ENCODE measurements at places on chromosomes 11 and 22. TPM values are rescaled to one million over a fixed set of nuclear protein-coding genes. Genes with fewer than 3 reads are reported as not detected.
A peak's percentile ranks its signal among the peaks of the same experiment; 100 is the strongest.

The EFCAB6 gene
- 0.41 TPM for polyA plus RNA-seq

The TMPRSS4 gene
- polyA plus RNA-seq, result not detected

The RTN4RL2 gene
- 0.30 TPM for polyA plus RNA-seq

The NNMT gene
- polyA plus RNA-seq, result 106 TPM

The OR4A16 gene
- polyA plus RNA-seq, result not detected

The PYGM gene
- polyA plus RNA-seq, result 0.08 TPM

The CLMP gene
- 85.1 TPM for polyA plus RNA-seq

The CSF2RB gene
- not detected for polyA plus RNA-seq

The CD3G gene
- not detected for polyA plus RNA-seq

The PDGFD gene
- polyA plus RNA-seq, result 7.0 TPM

The SCO2 gene
- polyA plus RNA-seq, result 3.2 TPM

The LDHAL6A gene
- polyA plus RNA-seq, result not detected

The ANO9 gene
- polyA plus RNA-seq, result 0.06 TPM

The NOX4 gene
- 2.2 TPM for polyA plus RNA-seq

The GRIA4 gene
- not detected for polyA plus RNA-seq

The NAV2 gene
- 26.2 TPM for polyA plus RNA-seq

The ASRGL1 gene
- polyA plus RNA-seq, result 4.3 TPM

The DEUP1 gene
- polyA plus RNA-seq, result not detected

The TUB gene
- 11.3 TPM for polyA plus RNA-seq

DNA sequence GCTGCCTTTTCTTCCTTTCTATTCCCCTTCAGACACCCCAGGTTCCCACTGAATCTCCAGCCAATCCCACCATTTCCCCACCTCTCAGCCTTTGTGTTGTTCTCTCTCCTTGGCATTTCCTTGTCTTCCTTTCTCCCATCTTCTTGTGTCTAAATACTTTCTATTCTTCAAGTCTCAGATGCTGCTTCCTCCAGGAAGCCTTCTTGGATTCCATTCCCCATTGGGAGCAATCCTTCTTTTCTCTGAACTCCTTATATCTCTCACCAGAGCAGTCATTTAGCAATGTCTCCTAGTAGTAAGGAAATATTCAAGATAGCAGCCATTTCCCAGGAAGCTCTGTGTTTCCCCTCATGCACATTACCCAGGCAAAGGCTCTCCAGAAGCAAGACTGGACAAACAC is 15.4 kb downstream of the YPEL4 start:
- no peak for DNase-seq

GRCh38 chr11:89545691-89546090 is 54.5 kb upstream of the NOX4 start:
- no peak for DNase-seq

GRCh38 chr11:39461066-39461465 is 1998.4 kb downstream of the LRRC4C start:
- DNase-seq, result no peak

GRCh38 chr11:129530154-129530895 is 154.7 kb downstream of the BARX2 start:
- no peak for DNase-seq

- DNase-seq, result no peak
Observed at GRCh38 chr11:46413760-46414465, 22.3 kb upstream of the CHRM4 start.

DNA sequence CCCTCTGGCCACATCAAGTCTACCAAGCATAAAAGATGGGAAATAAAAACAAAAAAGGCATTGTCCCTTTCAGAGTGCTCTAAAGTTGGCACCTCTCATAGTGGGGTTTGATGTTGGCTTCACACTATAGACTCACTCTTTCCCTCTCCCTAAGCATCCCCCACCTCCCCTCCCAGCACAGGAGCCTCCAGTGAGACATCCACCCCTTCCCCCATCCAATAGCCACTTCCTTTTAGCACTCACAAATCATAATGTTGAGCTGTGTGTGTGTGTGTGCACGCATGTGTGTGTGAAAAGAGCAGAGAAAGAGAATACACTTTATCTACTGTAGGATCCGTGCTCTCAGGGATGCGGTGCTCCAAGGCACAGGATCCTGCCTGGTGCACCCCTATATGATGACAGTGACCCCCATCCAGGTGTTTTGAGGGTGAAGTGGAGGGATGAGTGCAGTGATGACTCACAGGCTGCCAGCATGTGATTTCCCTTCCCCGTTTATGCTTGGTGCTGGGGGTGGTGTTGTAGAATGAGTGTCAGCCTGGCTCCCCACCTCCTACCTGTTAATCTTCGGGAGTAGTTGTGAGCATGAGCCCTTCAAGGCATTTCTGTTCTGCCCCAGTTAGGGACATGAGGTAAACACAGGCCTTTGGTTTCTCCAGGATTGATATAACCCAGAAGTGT is 235.2 kb upstream of the B3GAT1 start:
- no peak for DNase-seq

- no peak for DNase-seq
Observed at GRCh38 chr11:20042811-20043341, 117.4 kb downstream of the DBX1 start.

DNA sequence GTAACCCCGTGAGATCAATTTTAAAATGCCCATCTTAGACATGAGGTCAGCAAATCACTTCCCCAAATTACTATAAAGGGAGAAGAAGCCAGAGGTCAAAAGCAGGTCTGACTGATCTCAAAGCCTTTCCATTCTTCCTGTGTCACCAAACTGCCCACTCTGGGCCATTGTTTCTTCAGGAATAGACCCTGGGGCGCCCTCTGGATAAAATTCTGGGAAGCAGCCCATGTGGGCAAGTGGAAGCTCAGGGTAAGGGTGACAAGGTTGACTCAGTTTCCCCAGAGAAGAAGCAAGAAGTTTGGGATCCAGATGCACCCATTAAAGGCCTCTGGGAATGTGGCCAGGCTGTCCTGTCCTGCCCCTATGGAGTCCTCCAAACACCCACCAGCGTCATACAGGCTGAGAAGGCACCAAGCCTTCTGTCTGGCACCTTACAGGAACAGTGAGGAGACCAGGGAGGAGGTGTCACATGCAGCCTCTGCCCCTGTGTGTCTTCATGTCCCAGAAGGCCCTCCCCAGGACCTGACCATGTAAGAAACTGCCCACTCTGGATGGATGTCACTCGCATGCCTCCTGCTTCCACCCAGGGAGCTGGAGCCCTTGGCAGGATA is 50.1 kb downstream of the CHST1 start:
- no peak for DNase-seq

GRCh38 chr11:128483211-128483788 is 104.1 kb downstream of the ETS1 start:
- DNase-seq, result no peak

GRCh38 chr11:103525069-103525468 is 415.8 kb downstream of the DYNC2H1 start:
- no peak for DNase-seq

DNA sequence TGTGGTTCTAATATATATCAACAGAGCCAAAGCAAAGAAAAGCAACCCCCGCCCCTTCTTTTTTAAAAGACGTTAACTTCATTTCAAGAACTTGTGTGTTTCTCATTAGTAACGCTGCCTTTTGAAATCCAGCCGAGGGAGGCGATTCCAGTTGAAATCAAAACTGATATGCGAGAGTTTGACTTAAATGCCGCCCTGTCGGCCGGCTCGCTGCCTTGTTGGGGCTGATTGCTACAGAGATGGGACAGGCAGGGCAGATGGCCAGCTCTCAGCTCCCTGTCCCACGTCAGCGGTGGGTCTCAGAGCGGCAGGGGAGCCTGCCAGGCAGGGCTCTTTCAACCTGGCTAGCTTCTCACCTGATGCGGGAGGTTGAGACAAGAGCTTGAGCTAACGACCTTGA is 51.9 kb upstream of the ALX4 start:
- no peak for DNase-seq

GRCh38 chr22:38549101-38549894 is 20.7 kb downstream of the DMC1 start:
- DNase-seq, result no peak

GRCh38 chr22:17867160-17867785 is 93.0 kb upstream of the BID start:
- peak; percentile 41 for DNase-seq

DNA sequence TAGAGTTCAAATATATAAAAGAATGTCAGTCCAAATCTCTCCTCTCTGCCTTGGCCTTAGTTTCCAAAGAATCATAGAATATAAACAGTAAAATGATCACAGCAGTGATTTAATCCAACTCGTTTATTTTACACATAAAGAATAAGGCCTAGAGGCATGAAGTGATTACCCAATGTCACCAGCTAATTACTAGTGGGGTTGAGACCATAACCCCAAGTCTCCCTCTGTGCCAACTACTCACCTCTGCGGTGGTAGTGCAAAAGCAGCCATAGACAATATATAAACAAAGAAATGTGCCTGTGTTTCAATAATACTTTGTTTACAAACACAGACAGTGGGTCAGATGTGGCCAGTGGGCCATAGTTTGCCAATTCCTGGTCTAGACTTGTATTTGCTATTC is 96.6 kb upstream of the FAT3 start:
- DNase-seq, result no peak

DNA sequence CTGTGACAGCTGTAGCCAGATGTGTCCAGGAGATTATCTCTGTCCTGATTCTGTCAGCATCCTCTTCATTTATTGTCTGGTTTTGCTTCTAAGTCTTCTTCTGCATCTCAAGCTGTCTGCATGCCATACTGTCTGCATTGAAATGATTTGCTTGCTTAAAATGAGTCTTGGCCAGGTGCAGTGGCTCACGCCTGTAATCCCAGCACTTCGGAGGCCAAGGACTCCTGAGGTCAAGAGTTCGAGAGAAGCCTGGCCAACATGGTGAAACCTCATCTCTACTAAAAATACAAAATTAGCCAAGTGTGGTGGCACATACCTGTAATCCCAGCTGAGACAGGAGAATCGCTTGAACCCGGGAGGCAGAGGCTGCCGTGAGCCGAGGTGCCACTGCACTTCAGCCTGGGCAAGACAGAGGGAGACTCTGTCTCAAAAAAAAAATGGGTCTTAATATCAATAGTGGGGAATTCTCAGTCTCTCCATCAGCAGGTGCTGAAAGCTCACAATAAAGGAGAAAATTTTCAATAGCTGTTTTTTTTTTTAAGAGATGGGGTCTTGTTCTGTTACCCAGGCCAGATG is 39.2 kb upstream of the AMPD3 start:
- DNase-seq, result no peak

- no peak for DNase-seq
Observed at GRCh38 chr11:100336873-100337272, 350.2 kb upstream of the ARHGAP42 start.

- DNase-seq, result no peak
Observed at GRCh38 chr22:38110008-38110862, at the start of gene BAIAP2L2. Gene BAIAP2L2, minus strand, starts transcription at chr22:38110684. Its CDS starts 159 bp downstream, at chr22:38110525.

- DNase-seq, result no peak
Observed at GRCh38 chr11:131645237-131645636, 274.8 kb downstream of the NTM start.

GRCh38 chr11:126497581-126498122 is 142.2 kb downstream of the ST3GAL4 start:
- DNase-seq, result no peak

DNA sequence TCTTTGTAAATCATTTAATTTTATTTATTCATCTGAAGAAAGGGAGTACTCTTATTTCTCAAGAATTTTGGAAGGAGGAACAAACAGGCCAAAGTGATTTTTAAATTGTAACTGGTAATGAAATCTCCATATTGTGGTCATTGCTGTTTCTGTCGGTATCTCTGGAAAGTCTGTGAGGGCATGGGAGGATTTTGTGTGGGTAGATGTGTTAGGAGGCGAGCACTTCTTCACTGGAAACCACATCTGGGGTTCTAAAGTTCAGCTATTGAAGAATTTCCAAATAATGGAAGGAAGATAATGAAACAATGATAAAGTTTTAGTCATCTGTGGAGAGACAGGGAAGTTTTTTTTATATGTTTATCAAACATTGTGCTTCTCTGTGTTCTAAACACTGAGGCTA is 6.6 kb downstream of the TRIM34 start:
- DNase-seq, result no peak

GRCh38 chr11:39678996-39679395 is 1780.5 kb downstream of the LRRC4C start:
- DNase-seq, result no peak

GRCh38 chr22:25223269-25223850 is 3.9 kb downstream of the CRYBB2 start:
- no peak for DNase-seq

DNA sequence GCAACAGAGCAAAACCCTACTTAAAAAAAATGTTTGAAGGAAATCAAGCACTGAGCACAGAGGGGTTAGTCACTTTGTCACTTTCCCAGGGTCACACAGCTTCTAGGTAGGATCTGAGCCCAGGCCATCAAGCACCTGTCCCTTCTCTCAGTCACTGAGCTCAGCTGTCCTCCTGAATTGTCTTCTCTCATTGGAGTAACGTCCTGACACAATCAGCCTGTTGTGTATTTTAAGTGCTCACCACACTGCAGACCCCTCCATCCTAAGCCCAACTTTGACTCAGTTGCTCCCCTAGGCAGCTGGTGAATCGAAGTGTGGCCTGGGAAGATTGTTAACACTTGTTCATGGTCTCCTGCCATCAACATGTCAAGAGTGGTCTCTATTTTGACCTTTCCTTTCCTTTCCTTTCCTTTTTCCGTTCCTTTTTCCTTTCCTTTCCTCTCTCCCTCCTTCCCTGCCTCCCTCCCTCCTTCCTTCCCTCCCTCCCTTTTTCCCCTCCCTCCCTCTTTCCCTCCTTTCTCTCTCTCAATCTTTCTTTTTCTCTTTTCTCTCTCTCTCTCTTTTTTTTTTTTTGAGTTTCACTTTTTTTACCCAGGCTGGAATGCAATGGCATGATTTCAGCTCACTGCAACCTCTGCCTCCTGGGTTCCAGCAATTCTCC is 76.1 kb downstream of the PIWIL3 start:
- DNase-seq, result no peak
